NCI-H82 (cell line): ENCODE measurements at places on chromosomes 16 and 17.

GRCh38 chr17:82327289-82327688, 6.3 kb downstream of the SECTM1 start:
- no peak for DNase-seq

DNA sequence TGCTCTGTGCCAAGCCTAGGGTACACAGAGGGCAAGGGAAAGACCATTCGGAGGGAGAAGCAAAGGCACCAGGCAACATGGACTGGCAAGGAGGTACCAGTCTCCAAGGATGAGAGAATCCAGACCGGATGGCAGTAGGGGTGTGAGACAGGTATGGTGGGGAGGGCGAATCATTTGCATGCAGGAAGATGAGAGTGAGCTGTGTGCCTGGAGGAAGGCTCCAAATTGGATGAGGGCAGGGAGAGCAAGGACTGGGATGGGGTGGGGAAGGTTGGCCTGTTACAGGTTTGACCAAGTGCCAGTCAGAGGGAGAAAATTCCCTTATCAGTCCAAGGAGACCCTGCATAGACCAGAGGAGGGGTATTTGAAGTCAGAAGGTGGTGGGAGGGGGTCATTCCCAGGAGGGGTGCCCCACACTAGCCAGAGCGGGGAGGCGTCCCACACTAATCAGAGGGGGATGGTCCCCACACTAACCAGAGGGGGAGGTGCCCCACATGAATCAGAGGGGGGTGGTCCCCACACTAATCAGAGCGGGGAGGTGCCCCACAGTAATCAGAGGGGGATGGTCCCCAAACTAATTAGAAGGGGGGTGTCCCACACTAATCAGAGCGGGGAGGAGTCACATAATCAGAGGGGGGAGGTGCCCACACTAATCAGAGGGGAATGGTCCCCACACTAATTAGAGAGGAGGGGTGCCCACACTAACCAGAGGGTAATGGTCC, 737 bp downstream of the CANT1 start:
- no peak for DNase-seq

DNA sequence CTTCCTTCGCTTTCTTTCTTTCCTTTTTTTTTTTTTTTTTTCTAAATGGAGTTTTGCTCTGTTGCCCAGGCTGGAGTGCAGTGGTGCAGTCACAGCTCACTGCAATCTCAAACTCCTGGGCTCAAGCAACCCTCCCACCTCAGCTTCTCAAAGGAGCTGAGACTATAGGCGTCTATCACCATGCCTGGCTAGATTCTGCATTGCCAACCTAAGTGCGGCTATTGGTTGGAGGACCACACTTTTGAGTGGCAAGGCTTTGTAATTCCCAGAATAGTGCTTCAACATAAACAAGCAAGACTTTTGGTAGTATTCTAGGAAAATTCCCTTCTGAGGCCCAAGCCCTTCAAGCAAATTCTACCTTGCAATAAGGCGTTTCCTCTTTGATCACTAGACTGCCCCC, 107.8 kb downstream of the YPEL2 start:
- peak; percentile 23 for DNase-seq

GRCh38 chr17:64146418-64147109, 16.6 kb upstream of the ERN1 start:
- DNase-seq, result peak; percentile 73

DNA sequence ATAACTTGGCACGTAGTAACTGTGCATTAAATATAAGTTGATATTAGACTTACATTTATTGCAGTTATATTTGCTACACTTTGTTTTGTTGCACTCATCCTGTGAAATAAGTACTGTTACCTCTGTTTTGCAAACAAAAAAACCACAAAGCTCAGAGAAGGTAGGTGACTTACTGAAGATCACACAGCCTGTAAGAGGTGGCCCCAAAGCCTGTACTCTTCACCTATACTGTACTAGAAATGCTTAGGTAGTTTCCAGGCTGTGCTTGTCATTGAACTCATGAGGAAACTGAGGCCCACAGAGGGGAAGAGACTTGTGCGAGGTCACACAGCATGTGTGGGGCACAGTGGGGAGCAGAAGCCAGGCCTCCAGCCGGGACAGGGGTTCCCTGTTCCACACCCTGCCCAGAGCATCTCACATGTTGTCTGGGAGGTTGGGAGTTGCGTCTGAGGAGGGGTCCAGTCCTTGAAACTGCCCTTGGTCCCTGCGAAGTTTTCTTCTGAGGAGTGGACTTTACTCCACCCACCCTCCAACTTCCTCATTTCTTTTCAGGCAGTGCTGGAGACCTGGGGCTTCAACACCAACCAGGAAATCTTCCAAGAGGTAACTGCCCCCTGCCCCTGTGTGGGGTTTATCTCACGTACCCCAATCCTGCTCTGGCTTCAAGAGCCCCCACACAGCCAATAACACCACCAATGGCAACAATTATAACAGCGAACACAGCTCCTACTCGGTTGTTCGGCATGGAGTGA, 13.0 kb downstream of the CETP start:
- no peak for DNase-seq

DNA sequence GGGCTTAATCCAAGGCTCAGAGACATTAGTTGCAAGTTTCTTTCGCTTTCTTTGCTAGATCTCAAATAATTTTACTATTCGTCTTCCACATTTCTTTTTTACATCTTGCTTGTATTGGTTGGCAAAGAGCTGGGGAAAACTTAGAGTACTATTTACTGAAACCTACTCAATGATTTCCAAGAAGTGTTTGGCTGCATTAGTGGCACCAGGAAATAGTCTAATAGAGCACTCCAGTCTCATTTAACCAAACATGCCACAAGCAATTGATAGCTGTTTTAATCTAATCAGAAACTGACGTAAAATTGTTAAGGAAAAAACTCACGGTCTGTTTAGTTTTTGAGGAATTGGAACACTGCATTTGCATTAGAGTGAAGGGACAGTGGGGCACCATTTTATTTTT, 29.0 kb downstream of the NUP93 start:
- DNase-seq, result no peak

- no peak for DNase-seq
Observed at GRCh38 chr16:86579268-86580062, 1.1 kb downstream of the FOXL1 start.
